ENCODE measurements at places on chromosomes 3 and 15.

- peaks cover 94% of the 10 kb centered on the region for H3K36me3 ChIP-seq
- H3K27me3 ChIP-seq: no peaks in the 10 kb centered on the region
- no peak for ATAC-seq
- H3K4me1 ChIP-seq: no peaks in the 10 kb centered on the region
- H3K4me3 ChIP-seq: no peak overlapping the region
- peak overlapping the region; percentile 76 for H3K27ac ChIP-seq
Observed at GRCh38 chr3:57659004-57659673, 33.7 kb downstream of the DENND6A start.

DNA sequence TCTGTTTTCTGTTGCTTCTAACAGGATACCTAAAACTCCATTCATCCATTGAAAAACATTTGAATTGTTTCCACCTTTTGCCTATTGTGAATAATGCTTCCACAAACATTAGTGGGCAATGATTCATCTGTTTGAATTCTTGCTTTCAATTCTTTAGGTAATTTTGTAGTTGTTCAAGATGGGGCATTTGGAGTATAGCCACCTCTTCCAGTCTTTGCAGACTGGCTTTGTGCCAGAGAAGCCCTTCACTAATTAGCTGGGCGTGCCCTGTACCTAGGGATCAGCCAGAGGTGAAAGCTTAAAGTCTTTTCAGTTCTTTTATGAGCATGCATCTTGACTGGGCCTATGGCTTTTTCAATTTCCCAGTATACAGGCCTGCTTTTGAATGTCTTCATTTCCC, 10.9 kb downstream of the RTP1 start:
- no peak overlapping the region for H3K27ac ChIP-seq
- ATAC-seq: no peak
- peaks cover 5% of the 10 kb centered on the region for H3K4me1 ChIP-seq
- H3K36me3 ChIP-seq: no peaks in the 10 kb centered on the region
- peaks cover 12% of the 10 kb centered on the region for H3K27me3 ChIP-seq

DNA sequence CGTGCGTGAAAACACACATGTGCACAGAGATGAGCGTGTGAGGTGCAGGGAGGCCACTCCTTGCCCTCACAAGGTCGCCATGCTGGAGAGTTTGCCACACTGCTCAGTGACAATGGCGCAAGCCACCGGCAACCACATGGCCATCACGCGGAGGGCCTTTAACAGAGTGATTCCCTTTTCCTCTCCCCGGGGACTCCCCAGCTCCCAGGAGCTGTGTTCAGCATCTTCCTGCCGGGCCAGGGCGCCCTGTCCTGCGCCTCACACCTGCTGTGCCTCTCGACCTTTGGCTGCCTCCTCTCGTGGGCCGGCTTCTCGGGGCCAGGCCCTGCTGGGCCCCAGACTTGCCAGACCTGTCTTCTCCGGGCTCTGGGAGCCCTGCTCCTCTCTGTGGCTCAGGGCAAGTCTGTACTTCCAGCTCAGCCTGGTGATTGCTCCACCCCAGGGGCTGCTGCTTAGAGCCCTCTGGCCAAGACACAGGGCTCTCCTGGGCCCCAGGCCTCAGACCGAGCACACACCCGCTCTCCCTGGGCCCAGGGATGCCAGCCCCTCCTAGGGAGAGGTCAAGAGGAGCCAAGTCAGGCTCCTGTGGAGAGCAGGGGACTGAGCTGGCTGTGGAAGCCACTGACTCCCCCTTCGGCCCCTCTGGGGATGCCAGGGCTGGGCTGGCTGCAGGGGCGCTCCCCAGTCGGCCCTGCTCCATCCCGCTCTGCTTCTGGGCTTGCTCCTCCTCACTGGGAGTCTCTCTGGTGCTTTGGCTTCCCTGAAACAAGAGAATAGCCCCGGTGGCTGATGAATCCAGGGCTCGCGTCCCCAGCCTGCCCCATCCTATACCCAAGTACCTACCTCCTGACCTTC, 5.6 kb downstream of the CCDC9B start:
- H3K27me3 ChIP-seq: no peaks in the 10 kb centered on the region
- no peaks in the 10 kb centered on the region for H3K36me3 ChIP-seq
- no peak overlapping the region for H3K27ac ChIP-seq
- no peak overlapping the region for H3K4me3 ChIP-seq
- no peak for ATAC-seq

DNA sequence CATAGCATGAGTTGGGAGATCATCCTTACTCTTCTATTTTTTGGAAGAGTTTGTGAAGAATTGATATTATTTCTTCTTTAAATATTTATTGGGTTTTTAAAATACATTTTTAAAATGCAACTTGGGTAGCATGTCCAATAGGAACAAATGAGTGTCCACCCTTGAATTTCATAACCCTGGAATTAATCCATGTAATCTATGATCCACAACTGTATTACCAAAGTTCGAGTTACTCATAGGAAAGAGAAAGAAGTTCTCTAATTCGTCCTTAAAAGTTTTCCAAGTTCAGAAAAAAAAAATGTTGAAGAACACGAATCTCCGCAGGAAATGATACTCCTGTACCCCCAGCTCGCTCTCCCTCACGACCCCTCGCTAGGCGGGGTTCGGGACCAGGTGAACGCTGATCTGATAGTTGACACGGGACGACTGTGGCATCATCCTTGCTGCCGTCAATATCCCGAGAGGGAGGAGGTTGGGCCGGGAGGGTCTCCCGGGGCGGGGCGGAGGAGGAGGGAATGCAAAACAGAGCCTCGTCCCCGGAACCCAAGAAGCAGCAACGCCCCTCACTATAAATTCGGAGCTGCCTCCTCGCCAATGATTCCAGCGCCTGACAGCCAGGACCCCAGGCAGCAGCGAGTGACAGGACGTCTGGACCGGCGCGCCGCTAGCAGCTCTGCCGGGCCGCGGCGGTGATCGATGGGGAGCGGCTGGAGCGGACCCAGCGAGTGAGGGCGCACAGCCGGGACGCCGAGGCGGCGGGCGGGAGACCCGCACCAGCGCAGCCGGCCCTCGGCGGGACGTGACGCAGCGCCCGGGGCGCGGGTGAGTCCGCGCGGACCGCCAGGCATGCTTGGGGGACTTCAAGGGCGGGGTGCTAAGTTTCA, at the start of gene AGTR1:
TSS of gene AGTR1 (plus strand) at position 598 of the 884 bp plus-strand sequence. CDS start 43,133 bp downstream, outside the sequence.
- H3K4me1 ChIP-seq: no peaks in the 10 kb centered on the region
- ATAC-seq: no peak
- H3K4me3 ChIP-seq: no peak within 1 kb of the TSS
- H3K27me3 ChIP-seq: peaks cover 29% of the 10 kb centered on the region
- no peak within 1 kb of the TSS for H3K27ac ChIP-seq

GRCh38 chr3:45952456-45952855, 9.2 kb downstream of the CXCR6 start:
- no peak for ATAC-seq
- H3K36me3 ChIP-seq: peaks cover 100% of the 10 kb centered on the region
- H3K4me3 ChIP-seq: peak overlapping the region; percentile 51
- no peak overlapping the region for H3K27ac ChIP-seq
- H3K27me3 ChIP-seq: no peaks in the 10 kb centered on the region

- no peak overlapping the region for H3K4me3 ChIP-seq
- H3K27me3 ChIP-seq: no peaks in the 10 kb centered on the region
- ATAC-seq: no peak
- H3K27ac ChIP-seq: no peak overlapping the region
- H3K4me1 ChIP-seq: no peaks in the 10 kb centered on the region
- peaks cover 96% of the 10 kb centered on the region for H3K36me3 ChIP-seq
Observed at GRCh38 chr3:142366434-142366833, 81.4 kb downstream of the XRN1 start.

- H3K4me3 ChIP-seq: no peak overlapping the region
- H3K27me3 ChIP-seq: no peaks in the 10 kb centered on the region
- H3K4me1 ChIP-seq: no peaks in the 10 kb centered on the region
- no peaks in the 10 kb centered on the region for H3K36me3 ChIP-seq
Observed at GRCh38 chr3:42756681-42757213, 16.3 kb downstream of the CCDC13 start.

DNA sequence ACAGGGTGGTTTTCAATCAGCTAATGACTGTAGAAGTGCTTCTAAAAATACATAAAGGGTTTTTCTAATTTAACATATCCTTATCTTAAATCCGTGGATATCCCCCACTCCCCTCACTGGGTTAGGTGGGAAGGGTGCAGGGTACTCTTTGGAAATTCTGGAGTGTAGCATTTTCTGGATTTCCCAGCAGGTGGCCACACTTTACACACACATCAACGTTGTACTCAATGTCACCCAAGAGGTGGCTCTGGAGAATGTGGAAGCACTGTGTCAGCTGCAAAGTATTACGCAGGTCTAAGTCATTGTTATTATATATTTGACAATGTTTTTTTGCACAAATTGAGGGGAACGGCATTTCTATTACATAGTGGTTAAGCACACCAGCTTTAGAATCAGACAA, 168.8 kb downstream of the CHDH start:
- no peak overlapping the region for H3K27ac ChIP-seq
- no peaks in the 10 kb centered on the region for H3K4me1 ChIP-seq
- no peak for ATAC-seq

GRCh38 chr3:9930804-9931418, 2.7 kb upstream of the CRELD1 start:
- no peak overlapping the region for H3K4me3 ChIP-seq
- H3K27me3 ChIP-seq: no peaks in the 10 kb centered on the region
- H3K36me3 ChIP-seq: peaks cover 22% of the 10 kb centered on the region
- H3K27ac ChIP-seq: no peak overlapping the region
- H3K4me1 ChIP-seq: peaks cover 18% of the 10 kb centered on the region

DNA sequence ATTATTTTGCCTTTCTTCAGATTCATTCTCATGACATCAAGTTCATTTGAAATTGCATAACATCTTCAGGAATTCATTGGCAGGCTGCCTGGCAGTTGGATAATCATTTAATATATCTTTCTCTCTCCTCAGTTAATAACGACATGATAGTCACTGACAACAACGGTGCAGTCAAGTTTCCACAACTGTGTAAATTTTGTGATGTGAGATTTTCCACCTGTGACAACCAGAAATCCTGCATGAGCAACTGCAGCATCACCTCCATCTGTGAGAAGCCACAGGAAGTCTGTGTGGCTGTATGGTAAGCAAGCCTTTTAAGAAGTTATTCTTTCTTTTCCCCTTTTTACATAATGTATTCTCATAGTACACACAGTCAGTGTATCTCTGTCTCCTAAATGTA, 38.2 kb downstream of the TGFBR2 start:
- H3K27ac ChIP-seq: peak overlapping the region; percentile 98
- no peaks in the 10 kb centered on the region for H3K27me3 ChIP-seq
- peaks cover 62% of the 10 kb centered on the region for H3K4me1 ChIP-seq
- H3K4me3 ChIP-seq: peak overlapping the region; percentile 84
- peak; percentile 74 for ATAC-seq

DNA sequence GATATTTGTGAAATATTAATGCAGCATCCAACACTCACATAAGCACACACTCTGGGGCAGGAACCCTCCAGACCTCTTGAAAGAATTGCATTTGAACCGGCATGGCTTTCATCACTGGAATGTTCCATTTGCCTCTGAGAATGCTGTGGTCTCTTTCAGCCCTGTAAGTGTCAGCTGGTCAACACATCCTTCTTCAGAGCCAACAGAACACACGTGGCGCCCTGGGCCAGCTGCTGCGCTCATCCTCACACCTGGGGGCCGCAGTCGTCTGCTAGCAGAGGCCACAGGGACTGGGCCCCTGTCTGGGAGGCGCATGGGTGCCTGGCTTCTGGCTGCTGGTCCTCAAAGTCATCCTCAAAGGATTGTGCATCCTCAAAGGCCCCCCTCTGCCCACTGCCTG, 71.4 kb upstream of the HERC1 start:
- no peak overlapping the region for H3K27ac ChIP-seq
- H3K4me3 ChIP-seq: no peak overlapping the region
- ATAC-seq: no peak
- no peaks in the 10 kb centered on the region for H3K27me3 ChIP-seq
- no peaks in the 10 kb centered on the region for H3K36me3 ChIP-seq

- peaks cover 8% of the 10 kb centered on the region for H3K4me1 ChIP-seq
- no peak overlapping the region for H3K4me3 ChIP-seq
- no peaks in the 10 kb centered on the region for H3K36me3 ChIP-seq
- no peak overlapping the region for H3K27ac ChIP-seq
- no peak for ATAC-seq
Observed at GRCh38 chr3:53156368-53156834, 4.6 kb upstream of the PRKCD start.

DNA sequence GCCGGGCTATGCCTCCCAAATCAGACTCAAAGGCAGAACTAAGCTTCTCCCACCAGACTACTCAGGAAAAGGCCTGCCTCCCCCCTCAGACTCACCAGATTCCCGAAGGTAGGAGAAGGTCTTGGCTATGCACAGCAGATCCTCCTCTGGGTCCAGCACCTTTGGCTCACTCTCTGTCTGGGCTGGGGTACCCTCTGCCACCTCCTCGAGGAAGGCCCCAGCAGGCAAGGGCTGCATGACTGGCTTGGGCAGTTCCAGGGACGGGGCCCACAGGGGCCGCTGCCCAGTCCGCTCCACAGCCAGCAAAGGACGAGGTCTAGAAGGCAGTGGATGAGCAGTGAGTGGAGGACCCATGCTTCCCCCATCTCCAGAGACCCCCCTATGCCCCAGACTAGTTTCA, 3.3 kb downstream of the CISH start:
- H3K4me1 ChIP-seq: peaks cover 26% of the 10 kb centered on the region
- peaks cover 100% of the 10 kb centered on the region for H3K36me3 ChIP-seq
- no peaks in the 10 kb centered on the region for H3K27me3 ChIP-seq
- peak overlapping the region; percentile 97 for H3K4me3 ChIP-seq

GRCh38 chr15:31470756-31471155, 144.1 kb downstream of the KLF13 start:
- no peaks in the 10 kb centered on the region for H3K27me3 ChIP-seq
- H3K27ac ChIP-seq: no peak overlapping the region
- ATAC-seq: no peak
- H3K36me3 ChIP-seq: no peaks in the 10 kb centered on the region
- peaks cover 30% of the 10 kb centered on the region for H3K4me1 ChIP-seq

DNA sequence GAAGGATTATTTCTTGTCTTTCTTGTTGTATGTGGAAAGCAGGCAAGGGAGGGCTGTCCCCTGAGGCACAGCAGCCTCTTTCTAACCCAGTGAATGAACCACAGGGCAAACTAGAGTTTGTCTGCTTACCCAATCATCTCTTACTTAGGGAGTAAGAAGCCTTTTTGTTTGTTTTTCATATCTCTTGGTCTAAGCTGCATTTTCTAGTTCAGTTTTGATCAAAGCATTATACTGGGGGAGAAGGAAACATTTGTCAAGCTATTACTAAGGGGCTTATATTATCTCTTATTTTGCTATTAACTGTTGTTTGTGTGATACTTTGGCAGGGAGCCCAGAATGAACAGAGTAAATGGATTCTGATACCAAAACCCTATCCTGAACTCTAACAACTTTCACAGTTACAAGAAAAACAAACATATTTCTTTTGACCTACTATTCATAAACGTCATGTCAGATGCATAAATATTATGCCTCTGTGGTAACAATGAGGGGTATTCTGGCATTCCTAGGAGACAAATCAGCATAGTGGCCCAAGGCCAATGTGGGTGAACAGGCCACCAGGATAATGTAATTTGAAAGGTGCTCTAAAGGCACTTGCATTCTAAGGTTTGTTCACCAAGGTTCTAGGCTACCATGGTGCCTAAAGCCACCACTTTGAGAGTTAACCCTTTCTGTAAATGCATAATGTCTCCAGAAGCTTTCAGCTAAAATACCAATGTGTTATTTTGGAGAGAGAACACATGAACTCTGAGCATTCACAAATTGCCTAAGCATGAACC, 271.6 kb upstream of the ZPLD1 start:
- peak overlapping the region; percentile 54 for H3K4me3 ChIP-seq
- H3K36me3 ChIP-seq: no peaks in the 10 kb centered on the region
- peaks cover 7% of the 10 kb centered on the region for H3K4me1 ChIP-seq
- H3K27me3 ChIP-seq: no peaks in the 10 kb centered on the region

Measured in activated T-helper 17 cell treated with anti-CD3 and anti-CD28 coated beads, Interleukin-2, amount 50 U/mL, for 72 hours (primary cell).